ENCODE measurements at places on chromosomes 11 and 22.

GRCh38 chr11:87012089-87012488 is 25.6 kb upstream of the TMEM135 start:
- DNase-seq = no peak

- DNase-seq = no peak
Observed at GRCh38 chr11:58647141-58647699, 24.8 kb downstream of the CNTF start.

- no peak for DNase-seq
Observed at GRCh38 chr11:124898711-124899110, 1.0 kb upstream of the ROBO4 start.

DNA sequence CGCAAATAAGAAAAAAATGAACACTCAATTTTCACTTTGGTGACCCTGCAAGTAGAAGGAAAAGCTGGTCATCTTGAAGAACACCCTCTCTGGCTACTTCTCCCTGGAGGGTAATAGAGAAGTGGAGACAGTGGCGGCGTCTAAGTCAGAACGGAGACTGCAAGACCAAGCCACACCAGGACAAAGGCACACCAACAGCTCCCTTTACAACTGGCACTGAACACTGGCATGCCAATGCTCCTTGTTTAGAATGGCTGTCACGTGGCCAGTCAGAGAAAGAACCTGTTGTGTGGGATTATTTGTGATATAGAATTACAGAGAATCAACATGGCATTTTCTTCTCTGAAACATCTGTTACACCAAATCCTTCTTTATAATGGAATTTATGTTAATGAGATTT is 61.3 kb upstream of the YPEL1 start:
- DNase-seq = peak; percentile 38

- DNase-seq = no peak
Observed at GRCh38 chr22:22866381-22867111, 21.1 kb upstream of the IGLL5 start.

DNA sequence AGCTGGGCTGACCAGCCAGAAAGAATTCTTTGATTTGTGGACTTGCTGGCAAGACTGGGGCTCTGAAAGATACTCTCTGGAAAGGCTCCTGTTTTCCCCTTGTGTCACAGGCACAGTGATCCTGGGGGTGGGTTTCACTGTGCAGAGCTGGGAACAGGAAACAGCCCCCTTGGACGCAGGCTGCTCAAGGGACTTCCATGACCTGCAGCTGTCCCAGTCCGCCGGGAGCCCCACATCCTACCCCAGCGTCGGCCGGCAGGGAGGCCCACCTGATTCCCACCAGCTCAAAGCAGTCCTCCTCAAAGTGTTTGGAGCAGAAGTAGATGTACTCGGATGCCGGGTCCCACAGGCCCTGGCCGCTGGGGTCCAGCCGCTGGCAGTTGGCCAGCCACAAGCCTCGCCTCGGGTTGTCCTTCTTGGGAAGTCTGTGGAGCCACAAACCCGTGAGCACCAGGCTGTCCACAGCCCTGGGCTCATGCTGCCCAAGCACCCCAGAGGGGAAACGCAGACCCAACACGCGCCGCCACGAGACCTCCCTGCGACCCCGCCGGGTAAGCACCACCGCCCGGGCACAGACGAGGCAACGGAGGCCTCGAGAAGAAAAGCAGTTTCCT is 824 bp downstream of the THAP7 start:
- peak; percentile 34 for DNase-seq

GRCh38 chr22:23522623-23523251 is 57.4 kb downstream of the IGLL1 start:
- no peak for DNase-seq

GRCh38 chr11:118911113-118911879 is 14.4 kb downstream of the BCL9L start:
- no peak for DNase-seq

GRCh38 chr11:116334596-116334995 is 438.2 kb downstream of the BUD13 start:
- no peak for DNase-seq

- peak; percentile 53 for DNase-seq
Observed at GRCh38 chr11:63613517-63614135, 607 bp downstream of the PLAAT3 start.

- no peak for DNase-seq
Observed at GRCh38 chr22:37092997-37093396, 16.5 kb downstream of the TMPRSS6 start.

- DNase-seq = no peak
Observed at GRCh38 chr11:287821-288477, 977 bp upstream of the PGGHG start.

DNA sequence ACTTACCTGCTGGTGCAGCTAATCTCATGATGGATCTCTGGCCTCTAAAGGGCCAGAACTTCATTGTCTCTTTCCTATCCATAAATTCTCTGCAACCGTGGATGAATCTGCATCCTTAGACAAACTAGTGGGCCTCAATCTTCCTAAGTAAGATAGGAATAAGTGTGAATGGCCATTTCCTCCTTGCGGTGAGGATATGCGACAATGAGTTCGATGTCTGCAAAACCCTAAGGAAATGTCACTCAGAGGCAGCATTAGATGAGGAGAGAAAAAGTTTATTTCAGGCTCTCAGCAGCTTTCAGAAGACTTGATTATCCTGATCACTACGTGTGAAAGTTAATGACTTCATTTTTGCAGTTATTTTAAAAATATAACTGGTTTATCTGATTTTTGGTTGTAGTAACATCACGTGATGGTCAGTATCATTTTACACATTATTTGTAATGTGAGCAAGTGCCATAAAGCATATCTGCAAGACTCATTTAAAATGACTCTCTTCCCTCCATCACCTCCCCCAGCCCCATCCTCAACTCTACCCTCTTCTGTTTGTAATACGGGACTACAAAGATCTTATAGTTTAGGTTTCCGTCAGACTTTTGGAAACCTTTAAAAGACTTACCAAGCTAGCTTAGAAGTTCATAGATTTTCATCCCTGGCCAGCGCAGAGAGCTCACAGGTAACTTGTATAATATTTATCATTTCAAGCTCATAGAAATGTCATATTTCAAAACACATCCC is 10.2 kb downstream of the GRAP2 start:
- no peak for DNase-seq

- DNase-seq = no peak
Observed at GRCh38 chr11:106271686-106272085, 194.2 kb downstream of the AASDHPPT start.

GRCh38 chr22:45518136-45518535 is 15.5 kb downstream of the FBLN1 start:
- DNase-seq = no peak

DNA sequence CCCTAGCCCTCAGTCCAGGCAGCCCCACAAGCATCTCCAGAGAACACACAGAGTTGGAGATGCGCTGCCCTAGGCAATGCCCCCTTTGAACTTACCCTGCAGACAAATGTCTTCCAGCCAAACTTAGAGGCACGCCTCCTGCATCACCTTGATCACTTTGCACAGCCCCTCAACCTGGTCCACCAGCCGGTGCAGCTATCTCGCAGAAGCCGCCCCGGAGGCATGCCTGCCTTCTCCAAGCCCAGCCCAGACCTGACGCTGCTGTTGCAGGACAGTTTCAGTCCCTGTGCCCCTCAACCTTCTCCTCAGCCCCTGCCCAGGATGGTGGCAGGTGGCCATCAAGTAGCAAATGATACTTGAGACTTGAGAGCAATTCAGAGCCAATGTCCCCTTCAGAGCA is 16.7 kb upstream of the POU2AF1 start:
- DNase-seq = no peak

DNA sequence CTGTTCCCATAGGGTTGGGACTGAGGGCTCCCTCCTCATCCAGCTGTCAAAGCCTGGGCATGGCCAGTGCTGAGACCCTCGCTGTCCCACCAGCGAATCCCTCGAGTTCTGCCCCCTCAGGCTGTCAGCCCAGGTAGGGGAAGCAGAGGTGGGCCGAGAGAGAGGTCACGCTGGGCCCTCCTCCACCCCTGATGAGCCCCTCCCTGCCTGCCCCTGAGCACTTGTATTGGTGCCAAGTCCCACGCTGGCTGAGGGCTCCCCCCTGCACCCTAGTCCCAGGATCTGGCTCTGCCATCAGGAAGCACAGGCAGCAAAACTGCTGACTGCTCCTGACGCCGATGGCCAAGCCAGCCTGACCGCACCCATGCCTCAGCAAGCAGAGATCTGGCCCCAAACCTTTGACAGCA is 3.3 kb downstream of the PRR33 start:
- peak; percentile 5 for DNase-seq

DNA sequence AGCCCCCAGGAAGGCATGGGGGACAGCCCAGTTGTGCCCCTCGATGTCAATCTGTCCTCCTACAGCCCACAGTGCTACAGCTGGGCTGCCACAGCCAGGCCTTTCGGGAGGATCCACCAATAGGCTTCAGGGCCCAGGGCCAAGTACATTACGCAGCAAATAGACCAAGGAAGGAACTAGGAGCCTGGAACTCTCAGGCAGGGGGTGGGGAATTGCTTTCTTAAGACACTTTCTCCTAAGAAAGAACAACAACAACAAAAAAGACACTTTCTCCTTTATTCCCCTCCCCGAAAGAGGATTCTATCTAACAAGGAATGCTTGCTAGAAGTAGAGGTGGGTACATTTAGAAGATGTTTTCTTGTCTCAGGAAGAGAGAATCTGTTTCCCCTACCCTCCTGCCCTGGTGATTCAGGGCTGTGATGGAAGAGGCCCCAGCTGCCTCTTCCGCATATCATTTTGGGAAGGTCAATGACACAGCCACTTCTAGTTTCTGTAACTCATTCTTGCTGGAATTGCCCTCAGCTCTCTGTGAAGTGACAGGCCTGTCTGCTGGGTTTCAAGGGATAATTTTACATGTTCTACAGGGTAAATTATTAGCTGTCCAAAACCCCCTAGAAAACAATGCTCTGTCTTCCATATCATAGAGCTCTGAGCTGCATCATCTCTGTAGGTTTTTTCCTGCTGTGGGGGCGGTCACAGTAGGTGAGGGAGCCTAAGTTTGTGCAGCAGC is 6.0 kb upstream of the MALAT1 start:
- DNase-seq = no peak

DNA sequence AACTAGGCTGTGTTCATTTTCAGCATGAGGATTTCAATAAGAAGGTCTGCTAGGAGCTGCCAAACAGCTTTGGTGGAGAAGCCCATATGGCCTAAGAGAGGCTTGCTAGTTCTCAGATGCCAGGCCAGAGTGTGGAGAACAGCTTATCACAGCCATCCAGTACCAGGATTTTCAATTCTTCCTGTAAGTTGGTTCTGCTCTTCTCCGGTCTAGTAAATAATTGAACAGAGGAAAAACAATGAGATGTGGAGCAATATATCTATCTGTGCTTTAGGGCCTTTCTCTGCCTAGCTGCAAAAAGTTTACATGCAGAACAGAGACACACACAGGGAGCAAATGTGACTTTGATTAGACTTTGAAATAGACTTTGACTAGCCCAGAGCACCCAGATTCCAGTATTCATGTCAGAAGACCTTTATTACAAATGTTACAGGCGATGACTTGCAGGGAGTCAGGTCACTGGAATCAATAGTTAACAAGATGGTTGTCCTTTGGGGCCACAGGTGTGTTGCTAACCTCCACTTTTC is 19.8 kb upstream of the PPP2R1B start:
- DNase-seq = no peak

DNA sequence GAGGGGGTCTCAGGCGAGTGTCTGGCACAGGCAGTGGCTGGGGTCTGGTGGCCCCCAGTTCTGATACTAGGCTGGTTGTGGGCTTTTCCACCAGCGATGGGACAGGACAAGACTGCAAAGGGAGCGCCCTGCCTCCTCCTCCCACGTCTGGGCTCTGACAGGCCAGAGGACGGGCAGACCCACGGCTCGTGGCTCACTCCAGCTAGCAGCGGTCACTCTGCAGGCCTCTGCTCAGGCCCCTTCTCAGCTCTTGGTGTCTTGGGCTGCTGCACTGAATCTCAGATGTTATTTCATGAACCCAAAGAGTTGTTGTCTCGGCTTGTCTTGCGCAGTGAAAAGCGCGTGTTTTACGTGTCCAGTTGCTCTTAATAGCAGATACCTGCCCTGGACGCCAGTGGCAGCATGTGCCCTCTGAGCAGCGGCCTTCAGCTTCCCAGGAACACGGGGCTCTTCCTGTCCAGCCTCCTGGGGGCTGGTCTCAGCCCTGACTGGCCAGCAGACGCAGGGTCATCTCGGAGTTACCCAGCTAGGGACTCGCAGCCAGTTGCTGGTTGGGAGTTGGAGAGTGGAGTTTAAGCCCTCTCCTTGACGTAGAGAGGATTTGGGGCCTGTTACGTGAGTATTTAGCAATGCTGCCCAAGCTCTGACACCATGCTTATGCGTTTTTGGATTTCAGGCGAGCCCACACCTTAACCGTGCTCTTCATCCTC is 9.6 kb downstream of the PTDSS2 start:
- no peak for DNase-seq

DNA sequence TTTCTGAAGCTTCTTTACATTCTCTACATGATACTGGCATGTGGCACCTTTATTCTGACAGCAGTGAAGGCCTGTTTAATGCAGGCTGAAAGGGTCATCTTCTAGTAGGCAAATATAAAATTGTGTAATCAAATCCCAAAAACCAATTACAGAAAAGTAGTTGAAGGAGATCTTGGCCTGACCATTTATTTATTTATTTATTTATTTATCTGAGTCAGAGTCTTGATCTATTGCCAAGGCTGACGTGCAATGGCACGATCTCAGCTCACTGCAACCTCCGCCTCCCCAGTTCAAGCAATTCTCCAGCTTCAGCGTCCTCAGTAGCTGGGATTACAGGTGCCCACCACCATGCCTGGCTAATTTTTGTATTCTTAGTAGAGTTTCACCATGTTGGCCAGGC is 22.7 kb upstream of the CECR2 start:
- no peak for DNase-seq

DNA sequence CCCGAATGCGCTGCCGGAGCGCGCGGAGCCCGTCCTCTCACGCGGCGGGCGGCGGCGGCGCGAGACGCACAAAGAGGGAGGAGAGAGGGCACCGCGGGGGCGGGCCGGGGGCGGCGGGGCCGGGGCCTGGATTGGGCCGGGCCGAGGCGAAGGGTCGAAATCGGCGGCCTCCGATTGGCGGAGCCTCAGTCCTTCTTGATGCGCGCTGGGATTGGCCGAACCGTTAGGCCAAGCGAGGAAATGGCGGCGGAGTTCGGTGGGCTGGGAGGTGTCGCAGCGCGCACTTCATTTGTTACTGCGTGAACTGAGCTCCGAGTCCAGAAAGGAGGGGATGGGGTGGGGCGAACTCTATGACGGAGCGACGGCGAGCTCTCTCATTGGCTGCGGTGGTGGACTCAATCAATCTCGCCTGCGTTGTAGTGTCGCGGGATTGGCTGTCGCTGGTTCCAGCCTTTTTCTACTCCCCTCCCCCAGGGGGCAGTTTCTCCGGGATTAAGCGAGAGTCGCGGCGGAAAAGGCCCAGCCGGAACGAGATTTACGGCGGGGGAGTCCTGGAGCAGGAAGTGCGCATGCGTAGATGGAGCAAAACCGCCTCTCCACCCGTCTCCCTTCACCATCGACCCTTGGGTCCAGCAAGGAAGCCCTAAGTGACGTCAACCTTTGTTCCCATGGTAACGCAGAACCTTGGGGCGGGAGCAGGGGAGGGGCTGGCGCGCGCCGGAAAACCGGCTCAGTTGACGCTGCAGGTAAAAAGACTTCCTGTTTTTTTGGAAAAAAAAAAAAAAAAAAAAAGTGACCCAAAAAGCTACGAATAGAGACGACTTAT is at the start of gene SF1:
Gene SF1 (minus strand): TSS at position 70 of the 826 bp plus-strand sequence. CDS start 150 bp downstream, outside the sequence.
- DNase-seq = peak; percentile 94

Measured in iPS-NIHi11 (cell line).